AG04449 (cell line): ENCODE measurements at places on chromosomes 5 and 9.

- DNase-seq = no peak
Observed at GRCh38 chr9:126056312-126057021, 270.2 kb upstream of the MVB12B start.

DNA sequence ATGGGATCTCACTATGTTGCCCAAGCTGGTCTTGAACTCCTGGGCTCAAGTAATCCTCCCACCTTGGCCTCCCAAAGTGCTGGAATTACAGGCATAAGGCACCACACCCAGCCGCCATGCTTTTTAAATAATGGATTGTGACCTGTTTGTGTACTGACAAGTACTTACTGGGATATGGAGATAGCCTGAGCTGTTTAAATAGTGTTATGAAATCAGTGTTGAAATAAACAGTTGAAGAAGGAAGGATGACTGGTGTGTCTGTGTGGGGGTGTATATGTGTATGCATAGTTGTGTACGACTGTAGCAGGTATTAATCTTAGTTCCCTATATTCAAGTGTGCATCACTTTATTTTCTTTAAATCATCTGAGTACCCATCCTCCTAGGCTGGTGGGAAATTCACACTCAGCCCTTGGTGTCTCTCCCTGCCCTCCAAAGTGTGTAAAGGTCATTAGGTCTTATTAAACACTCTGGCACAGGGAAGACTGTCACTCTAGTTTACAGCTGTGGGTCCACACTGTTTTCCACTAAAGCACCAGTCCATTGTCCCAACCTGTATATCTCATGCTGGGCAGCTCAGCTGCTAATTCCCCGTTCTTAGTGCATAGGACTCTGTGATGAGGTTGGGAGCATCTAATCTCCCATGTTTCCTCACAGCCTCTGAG is 91.0 kb downstream of the SNX18 start:
- DNase-seq = no peak

DNA sequence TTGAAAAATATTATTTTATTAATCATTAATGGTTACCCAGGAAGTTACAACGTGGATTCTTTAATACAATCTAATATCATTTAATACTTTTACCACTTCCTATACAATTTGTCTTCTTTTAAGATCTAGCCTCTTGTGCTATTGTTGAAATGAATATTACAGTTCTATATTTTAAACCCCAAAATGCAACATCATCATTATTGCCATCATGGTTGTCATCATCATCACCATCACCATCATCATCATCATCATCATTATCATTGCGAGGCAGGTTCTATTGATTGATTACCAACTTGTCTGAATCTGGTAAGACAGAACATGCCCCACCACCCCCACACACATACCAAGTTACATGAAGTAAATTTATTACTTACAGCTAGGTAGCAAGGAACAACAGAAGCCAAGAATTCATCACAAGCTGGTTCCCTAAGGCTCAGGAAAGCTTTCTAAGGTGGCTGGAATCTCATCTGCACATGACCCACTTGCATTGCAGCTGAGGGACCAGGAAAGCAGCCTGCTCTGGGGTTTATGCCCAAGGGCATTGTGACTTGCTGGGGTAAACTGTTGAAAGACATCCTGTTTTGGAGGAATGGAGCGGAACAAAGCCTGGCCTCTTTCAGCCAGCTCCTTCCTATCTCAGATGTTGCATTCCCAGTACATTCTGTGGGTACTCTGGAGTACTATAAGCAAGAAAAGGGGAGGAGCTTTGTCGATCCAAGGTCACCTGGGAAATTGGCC is 418.1 kb downstream of the PRR16 start:
- no peak for DNase-seq

- DNase-seq = no peak
Observed at GRCh38 chr5:78486218-78486617, 125.8 kb downstream of the SCAMP1 start.

GRCh38 chr5:77985247-77985646 is 209.1 kb upstream of the TBCA start:
- no peak for DNase-seq

DNA sequence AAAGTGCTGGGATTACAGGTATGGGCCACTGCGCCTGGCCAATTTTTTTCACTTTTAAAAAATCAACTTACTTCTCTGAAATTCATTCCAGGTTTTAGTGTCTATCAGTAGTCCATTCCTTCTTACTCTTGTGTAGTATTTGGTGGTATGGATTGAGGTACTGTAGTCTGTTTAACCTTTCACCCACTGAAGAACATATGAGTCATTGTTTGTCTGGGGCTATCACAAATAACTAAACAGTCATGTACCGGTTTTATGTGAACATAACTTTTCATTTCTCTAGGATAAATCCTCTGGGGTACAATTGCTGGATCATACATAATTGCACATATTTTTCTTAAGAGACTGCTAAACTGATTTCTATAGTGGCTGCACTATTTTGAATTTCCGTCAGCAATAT is 1188.0 kb upstream of the CDH9 start:
- DNase-seq = no peak

DNA sequence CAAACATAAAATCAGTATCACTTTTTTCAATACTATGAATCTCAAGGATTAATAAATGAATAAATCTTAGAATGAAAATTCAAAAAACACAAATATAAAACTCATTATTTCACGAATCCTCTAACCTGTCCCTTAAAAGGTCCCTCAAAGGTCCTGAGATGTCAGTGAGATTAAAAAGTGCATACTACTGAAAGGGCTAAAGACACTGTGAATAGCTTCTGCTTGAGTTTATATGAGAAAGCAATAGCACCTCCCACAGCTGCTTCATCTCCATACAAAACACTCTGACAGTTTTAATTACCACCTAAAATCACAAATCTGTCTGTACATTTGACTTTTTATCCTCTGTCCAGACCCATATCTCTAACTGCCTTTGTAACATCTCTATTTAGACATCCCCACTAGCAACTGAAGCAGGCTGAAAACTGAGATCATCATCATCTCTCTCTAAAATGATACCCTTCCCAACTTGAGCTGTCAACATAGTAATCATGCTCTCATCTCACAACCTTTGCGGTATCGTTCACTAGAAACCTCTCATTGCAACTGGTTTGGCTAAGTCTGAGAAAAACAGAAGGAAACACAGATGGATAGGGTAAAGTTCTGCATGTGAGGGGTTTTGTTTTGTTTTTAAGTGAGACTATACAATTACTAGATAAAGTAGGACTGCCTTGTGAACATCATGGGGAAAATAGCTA is 56.3 kb downstream of the TBCA start:
- no peak for DNase-seq

GRCh38 chr5:114305402-114306207 is 56.3 kb upstream of the KCNN2 start:
- no peak for DNase-seq

- no peak for DNase-seq
Observed at GRCh38 chr5:1998348-1998669, 115.6 kb upstream of the IRX4 start.

DNA sequence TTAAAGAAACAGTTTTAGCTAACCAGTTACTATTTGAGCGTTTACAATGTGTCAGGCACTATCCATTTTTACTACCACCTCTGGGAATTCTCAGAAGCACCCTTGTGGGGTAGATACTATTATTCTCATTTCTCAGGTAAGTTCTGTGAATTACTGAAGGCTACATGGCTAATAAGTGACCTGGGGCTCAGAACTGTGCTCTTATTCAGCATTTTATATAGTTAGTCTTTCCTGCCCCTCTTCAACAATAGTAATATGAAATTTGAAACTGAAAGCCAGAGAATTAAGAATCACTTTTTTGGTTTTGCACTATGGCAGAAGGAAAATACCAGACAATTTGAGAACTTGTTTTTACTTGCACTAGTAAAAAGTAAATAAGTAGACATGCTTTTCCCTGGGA is 11.8 kb downstream of the ELL2 start:
- no peak for DNase-seq

DNA sequence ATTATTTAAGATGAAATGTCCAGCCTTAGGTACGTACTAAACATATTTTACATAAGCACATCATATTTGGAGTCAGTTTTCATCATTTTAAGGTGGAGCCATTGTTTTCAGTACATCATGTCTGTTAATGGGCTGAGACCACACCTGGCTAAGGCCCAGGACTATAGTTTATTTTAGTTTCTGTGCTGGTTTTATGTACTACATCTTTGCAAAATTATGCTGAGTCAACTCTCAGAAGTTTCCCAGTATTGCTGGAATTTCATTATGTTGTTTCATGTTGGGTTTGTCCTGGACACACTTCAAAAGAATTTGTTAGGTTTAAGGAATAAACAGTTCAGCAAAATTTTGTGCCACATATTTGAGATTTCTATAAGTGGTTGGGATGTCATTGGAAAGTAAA is 171.2 kb downstream of the CCDC171 start:
- no peak for DNase-seq

DNA sequence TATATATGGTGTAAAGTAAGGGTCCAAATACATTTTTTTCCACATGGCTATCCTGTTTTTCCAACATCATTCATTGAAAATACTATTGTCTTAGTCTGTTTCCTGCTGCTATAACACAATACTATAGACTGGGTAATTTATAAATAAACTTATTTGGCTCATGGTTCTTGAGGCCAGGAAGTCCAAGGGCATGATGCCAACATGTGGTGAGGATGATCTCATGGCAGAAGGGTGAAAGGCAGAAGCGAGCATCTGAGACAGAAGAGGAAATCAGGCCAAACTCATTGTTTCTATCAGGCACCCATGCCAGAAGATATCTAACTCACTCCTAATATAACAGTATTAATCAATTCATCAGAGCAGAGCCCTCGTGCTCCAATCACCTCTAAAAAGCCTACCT is 42.6 kb downstream of the ANKRD55 start:
- no peak for DNase-seq

GRCh38 chr5:102278231-102278630 is 17.9 kb downstream of the SLCO4C1 start:
- no peak for DNase-seq

GRCh38 chr9:107439991-107440456 is 49.5 kb downstream of the KLF4 start:
- no peak for DNase-seq

GRCh38 chr9:126114409-126114760 is 212.2 kb upstream of the MVB12B start:
- DNase-seq = no peak

DNA sequence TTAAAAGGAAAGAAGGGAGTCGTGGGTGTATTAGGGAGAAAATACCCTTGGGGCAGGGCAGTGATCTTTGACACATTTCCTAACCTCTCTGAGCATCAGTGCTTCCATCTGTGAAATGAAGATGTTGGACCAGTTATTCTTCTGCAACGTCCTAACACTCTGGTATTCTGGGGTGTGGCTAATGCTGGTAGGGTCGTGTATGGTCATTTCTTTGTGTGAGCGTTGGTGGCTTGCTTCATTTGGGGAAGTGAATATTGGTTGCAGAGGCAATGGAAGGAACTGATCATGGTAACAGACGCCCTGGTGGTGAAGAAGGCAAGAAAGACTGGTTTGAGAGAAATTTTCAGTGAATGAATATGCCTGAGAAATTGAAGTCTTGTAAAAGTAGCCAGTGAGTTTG is 67.9 kb upstream of the TTC23L start:
- DNase-seq = no peak

DNA sequence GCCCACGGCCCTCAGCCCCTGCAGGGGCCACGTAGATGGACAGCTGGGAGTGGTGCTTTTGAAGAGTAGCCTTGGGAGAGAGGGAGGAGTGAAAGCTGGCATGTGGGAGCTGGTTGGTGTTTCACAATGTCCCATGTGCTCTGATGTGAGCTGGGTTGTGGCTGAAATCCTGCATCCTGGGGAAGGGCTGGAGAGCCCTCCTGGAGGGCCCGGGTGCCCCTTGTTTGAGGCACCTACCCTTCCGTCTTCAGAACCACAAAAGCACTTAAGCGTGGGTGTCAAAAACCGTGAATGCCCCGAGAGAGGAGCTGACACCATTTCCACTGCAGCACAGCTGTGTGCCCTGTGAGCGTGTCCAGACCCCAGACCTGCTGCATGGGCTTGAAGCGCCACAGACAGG is 199.1 kb upstream of the ZNF618 start:
- DNase-seq = no peak

GRCh38 chr5:105695941-105696340 is 1974.8 kb downstream of the EFNA5 start:
- no peak for DNase-seq

- DNase-seq = no peak
Observed at GRCh38 chr5:50593681-50594080, 72.8 kb upstream of the PARP8 start.

DNA sequence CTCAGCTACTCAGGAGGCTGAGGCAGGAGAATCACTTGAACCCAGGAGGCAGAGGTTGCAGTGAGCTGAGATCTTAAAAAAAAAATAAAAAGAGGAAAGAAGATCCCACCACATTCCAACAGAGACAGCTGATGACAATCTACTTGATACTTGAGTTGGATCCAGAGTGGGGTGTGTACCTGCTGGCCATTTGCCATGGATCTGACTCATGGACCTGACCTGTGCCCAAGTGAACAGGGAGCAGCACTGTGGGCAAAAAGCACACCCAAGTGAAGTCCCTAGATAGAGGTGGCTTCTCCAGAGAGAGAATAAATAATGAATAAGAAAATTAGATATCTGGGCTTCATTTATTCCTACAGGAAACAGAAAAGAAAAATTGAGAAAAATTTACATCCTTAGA is 81.2 kb upstream of the MIER3 start:
- no peak for DNase-seq

DNA sequence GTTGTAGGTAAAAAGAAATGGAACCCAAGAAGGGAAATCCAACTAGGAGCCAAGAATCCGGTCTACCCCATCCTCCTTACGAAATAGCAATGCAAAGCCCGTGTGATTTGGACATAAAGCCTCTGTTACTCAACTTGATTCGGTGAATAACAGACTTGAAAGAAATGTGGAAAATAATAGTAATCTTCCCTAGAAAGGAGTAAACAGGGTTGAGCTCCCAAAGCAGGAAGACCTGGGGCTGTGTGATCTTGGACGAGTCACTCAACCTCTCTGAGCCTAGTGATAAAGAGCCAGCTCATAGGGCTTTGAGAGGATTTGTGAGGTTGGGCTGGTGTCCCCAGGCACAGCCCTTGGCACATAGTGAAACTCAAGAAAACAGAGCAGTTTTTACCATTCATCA is 42.7 kb upstream of the IL17B start:
- no peak for DNase-seq

GRCh38 chr5:307306-307705 is 14.2 kb upstream of the AHRR start:
- DNase-seq = no peak

DNA sequence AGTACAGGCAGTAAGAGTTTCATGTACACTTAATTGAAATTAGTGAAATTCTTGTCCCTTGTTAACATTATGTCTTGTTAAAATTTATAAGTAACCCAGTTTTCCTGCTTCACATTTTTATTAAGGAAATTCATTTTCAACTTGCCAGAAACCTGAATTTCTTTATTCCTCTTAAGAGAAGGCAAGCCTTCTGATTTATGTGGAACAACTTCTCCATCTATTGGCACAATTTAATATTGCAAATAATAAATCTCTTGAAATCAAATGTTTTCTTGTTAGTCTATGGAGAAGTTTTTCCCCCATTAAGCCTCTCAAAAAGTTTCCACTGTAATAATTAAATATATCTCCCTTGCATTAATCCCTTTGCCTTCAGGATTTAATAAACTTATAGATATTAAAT is 33.8 kb upstream of the ACO1 start:
- no peak for DNase-seq

- DNase-seq = no peak
Observed at GRCh38 chr5:179227229-179227579, 118.1 kb downstream of the ADAMTS2 start.
